Tibial nerve (tissue), 4 donors: ENCODE measurements at places on chromosomes 2 and 18. TPM values are rescaled to one million over a fixed set of nuclear protein-coding genes. Genes with fewer than 3 reads are reported as not detected.

GREB1L gene
- total RNA-seq: 17.8 TPM

CHN1 gene
- total RNA-seq: 23.8 TPM

CNOT11 gene
- 21.3 TPM for total RNA-seq

POTEC gene
- total RNA-seq: not detected

CIB4 gene
- not detected for total RNA-seq

NR4A2 gene
- total RNA-seq: 19.5 TPM

RFX8 gene
- 1.4 TPM for total RNA-seq

MOGAT1 gene
- not detected for total RNA-seq

SKA1 gene
- total RNA-seq: not detected

ALK gene
- 0.90 TPM for total RNA-seq

TBR1 gene
- total RNA-seq: not detected

CXCR1 gene
- total RNA-seq: not detected

CRYGD gene
- total RNA-seq: not detected

TCF23 gene
- not detected for total RNA-seq

RFTN2 gene
- 13.5 TPM for total RNA-seq

KCNG2 gene
- 0.60 TPM for total RNA-seq

CCDC102B gene
- total RNA-seq: 5.7 TPM
